ENCODE measurements at places on chromosomes 2 and 18.

GRCh38 chr2:178197791-178198190, 3.5 kb downstream of the OSBPL6 start:
- DNase-seq, result no peak

- no peak for DNase-seq
These were observed 157.3 kb upstream of the SALL3 start for GRCh38 chr18:78822171-78822948.

DNA sequence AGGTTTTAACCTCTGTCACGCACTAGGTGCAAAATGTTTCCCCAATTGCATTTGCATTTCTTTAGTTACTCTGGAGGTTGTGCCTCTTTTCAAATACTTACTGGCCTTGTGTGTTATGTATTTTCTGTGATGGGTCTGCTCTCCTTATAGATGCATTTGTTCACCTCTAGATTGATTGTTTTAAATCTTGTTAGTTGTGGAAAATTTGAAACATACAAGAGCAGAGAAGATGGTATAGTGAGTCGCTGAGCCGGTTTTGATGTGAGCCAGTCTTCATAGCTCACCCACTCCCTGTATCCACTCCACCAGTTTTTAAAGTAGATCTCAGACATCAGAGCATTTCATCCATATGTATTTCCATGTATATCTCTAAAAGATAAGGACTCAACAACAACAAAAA, 6.5 kb downstream of the IMP4 start:
- DNase-seq, result no peak

GRCh38 chr2:181771356-181771755, 91.0 kb upstream of the NEUROD1 start:
- DNase-seq, result no peak

GRCh38 chr2:24231461-24231881, 56.6 kb downstream of the FAM228A start:
- DNase-seq, result no peak

DNA sequence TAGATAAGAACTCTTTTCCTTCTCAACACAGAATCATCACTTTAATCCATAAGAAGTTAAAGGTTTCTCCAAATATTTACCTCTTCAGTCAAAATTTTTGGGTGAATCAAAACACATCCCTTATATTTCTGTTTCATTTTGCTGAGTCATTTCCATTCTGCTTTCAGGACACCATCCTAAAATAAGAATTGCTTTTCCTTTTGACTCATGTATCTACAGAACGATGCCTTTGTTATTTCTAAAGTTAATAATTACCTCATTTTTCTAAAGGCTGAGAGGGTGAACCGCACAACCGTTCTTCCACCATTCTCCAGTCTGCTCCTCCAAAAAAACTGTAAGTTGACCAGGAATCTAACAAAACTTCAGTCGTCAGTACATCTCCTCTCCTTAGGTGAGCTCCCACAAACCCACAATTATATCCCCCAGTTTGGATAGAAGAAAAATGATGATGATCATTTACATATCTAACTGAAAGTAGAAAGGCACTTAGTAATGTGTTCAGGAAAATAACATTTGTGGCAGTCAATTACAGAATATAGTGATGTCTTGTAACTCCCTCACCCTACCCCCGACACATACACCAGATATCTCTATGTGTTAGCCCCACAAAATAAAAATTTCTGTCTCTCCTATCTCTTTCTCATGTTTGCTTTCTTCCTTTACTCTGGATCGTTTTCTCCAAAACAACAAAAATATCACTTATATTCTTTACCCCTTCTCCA, 162.5 kb downstream of the RAD51AP2 start:
- DNase-seq, result no peak

DNA sequence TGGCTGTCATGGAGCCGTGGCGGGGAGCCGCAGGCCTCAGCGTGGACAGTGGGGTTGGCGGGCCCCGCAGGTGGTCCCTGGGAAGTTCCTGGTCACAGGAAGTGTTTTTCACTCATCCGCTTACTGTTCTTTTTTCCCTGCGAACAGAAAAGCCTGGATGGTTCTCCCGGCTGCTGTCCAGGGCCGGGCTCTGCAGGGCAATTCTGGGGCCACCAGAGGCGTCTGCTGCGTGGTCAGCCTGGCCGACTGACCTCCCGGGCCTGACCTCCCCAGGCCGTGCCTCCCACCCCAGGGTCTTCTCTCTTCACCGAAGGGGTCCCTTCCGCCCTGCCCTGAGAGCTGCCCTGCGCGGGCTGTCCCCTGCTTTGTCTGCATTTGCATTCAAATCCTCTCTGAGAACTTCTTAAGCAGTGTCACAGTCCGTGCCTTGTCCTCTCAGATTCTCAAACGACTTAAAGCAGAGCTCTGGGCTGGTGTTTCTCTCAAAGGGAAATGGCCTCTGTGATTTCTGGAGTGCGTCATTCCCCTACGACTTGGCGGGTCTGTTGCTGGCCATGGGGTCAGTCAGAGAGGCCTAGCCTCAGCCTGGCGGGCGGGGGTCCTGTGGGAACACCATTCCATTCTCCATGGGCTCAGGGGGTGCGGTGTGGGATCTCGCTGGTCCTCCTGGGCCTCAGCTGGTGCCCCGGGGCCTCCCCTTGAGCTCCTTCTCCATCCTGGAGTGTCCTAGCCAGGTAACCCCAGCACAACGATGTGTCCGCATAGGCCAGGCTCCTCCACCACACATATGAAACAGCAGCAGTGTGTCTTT, 38.3 kb downstream of the KLHL29 start:
- no peak for DNase-seq

DNA sequence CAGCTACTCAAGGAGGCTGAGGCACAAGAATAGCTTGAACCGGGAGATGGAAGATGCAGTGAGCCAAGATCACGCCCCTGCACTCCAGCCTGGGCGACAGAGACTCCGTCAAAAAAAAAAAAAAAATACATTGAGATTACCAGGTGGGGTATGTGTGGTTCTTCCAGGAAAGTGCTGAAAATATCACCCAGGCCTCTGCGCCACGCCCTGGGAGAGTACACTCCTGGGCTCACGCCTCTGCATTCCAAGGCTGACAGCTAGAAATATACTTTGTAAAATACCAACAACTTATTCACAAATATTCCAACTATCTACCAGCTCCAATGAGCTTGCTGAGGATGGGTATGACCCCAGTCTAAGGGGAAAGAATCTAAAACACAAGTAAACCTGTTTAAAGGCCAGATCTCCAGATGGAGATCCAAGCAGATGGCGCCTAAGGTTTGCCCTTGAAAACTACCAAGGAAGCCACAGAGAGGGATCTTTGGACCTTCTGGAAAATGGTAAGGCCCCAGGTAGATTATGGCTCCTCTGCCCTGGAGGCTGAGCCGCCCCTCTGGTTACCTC, 21.6 kb upstream of the B3GNT7 start:
- DNase-seq, result no peak

GRCh38 chr2:16828828-16829160, 163.2 kb upstream of the CYRIA start:
- DNase-seq, result no peak

DNA sequence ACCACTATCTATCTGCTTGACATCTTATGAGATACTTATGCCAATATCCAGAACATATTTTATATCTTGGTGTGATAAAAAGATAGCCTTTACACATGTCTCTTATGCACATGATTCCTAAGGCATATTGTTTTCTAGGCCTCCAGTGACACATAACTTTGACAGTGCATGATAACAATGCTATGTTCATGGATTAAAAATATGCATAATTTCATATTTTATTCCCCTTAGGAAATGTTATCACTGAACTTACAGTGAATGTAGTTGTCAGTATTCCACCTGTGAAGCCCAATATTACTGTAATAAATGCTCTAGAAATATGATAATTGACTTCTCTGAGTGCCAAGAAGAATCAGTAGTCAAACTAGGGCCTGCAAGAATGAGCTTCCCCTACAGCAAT, 532.3 kb downstream of the SPAG16 start:
- no peak for DNase-seq

DNA sequence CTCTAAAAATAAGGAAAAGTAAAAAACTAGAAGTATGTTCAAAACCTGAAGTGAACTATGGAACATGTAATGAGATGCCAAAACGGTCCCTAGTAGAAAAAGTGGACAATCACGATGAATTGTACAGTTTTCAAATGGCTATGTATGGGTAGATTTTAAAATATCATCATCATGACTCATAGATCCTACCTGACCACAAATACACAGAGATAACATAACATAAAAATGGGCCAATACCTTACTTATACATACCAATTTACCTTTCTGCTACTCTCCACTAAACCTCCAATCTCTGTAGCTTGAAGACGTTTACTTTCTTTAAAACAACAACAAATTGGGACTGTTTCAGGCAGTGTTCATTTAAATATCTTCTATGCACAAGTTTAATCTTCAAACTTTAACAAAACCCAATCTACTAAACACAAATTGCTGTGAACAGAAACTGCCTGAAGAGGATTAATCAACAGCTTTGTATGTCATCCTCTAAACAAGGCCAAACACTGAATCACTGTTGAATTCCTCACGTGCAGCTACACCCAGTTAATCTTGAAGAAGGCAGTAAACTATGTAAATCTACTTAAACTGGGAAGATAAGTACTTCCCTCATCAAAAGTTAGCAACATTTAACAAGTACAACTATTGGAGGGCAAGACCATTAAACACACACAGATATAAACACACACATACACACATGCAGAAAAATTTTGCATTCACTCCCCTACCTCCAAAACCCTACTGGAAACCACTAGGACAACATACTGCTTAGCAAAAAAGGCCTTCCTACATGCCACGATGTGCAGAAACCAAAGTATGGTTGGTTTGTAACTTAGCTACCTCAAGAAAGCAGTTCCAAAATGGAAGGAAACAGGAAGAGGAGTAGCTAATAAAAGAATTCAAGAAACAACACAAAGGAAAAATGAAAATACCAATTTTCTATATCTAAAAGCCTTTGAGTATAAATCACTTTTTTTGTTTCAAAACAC, 90.3 kb downstream of the RBMS1 start:
- DNase-seq, result no peak

GRCh38 chr2:70796262-70796661, 5.8 kb upstream of the FIGLA start:
- DNase-seq, result no peak

GRCh38 chr18:21267400-21267799, 25.4 kb downstream of the GREB1L start:
- no peak for DNase-seq

DNA sequence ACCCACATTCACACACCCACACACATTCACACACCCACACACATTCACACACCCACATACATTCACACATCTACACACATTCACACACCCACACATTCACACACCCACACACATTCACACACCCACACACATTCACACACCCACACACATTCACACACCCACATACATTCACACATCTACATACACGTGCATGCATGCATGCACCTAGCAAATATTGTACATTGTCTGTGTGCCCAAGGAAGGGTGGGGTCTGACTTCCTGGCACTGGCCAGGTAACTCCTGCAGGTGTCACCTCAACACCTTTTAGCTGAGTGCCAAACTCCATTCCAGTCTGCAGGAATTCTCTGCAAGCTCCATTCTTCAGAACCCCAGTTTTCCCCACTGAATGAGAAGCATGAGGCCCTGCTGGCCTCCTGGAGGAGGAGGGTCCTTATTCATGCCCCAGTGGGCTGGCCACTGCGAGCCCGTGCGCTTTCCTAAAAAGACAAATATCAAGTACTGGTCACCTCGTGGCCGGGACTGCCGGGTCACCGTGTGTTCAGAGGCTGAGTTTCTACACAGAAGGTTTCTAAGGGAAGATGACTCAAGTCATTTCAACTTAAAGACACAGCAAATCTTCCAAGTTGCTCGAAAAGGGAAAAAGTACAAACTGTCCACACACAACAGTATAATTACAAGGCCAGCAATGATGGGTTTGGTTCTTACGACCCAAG, 131.5 kb downstream of the HDAC4 start:
- no peak for DNase-seq

- DNase-seq, result peak; percentile 24
These were observed 1693.4 kb upstream of the SLC39A10 start for GRCh38 chr2:193963472-193964119.

DNA sequence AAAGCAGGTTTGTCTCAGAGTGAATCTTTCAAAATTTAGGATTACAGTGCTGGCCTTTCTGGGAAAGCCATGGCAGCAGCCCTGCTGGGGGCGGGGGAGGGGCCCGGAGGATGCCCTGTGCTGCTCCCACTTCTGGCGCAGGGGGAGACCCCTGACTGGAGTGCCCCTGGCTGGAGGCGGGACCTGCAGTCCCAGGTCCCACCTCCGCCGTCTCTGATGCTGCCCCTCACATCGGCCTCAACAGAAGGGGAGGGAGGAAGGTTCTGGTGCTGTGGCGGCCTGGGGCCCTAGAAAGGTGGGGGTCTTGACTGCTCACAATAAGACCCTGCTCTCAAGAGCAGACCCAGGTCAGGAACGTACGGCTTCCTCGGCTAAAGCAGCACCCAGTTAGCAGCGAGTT, 216.4 kb downstream of the TWIST2 start:
- no peak for DNase-seq

DNA sequence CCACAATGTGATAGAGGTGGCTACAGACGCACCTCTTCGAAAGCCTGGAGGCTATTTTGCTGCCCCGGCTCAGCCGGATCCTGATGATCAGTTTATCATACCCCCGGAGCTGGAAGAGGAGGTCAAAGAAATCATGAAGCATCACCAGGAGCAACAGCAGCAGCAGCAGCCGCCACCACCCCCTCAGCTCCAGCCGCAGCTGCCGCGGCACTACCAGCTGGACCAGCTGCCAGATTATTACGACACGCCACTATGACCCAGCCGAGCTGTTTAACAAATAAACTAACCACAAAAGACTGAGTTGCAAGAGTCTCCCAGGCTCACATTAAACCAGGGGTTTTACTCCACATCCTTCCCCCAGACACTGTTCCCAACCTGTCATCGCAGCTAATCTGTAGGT, 263.8 kb downstream of the PHLPP1 start:
- DNase-seq, result peak; percentile 83

GRCh38 chr2:37020212-37020886, 54.0 kb upstream of the STRN start:
- DNase-seq, result no peak

- DNase-seq, result no peak
These were observed 318.0 kb downstream of the MYCN start for GRCh38 chr2:16258350-16258749.

DNA sequence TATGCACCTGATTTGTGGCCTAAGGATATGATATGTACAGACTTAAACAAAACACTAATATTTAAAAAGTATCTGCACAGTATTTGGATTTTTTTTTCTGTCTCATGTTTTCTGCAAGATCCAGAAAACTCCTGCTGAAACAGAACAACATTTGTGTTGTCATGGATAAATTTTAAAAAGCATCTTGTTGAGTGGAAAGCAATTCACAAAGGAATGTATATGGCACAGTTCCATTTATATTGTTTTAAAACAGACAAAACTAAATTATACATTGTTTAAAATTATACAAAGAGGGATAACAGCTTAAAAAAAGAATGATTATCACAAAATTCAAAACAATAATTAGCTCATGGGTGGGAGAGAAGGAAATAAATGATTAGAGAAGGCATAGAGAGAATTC, 193.5 kb downstream of the PPP1R1C start:
- no peak for DNase-seq

GRCh38 chr2:71469403-71470398, 16.3 kb downstream of the DYSF start:
- DNase-seq, result no peak

- no peak for DNase-seq
These were observed 128.0 kb downstream of the NEDD4L start for GRCh38 chr18:58172031-58172430.
